ENCODE measurements at places on chromosomes 5 and 9.
A peak's percentile ranks its signal among the peaks of the same experiment; 100 is the strongest.

GRCh38 chr5:5738797-5739489 lies 316.5 kb downstream of the ICE1 start:
- no peak for DNase-seq

- DNase-seq: no peak
Observed at GRCh38 chr5:179749857-179750508, 17.4 kb downstream of the MAML1 start.

DNA sequence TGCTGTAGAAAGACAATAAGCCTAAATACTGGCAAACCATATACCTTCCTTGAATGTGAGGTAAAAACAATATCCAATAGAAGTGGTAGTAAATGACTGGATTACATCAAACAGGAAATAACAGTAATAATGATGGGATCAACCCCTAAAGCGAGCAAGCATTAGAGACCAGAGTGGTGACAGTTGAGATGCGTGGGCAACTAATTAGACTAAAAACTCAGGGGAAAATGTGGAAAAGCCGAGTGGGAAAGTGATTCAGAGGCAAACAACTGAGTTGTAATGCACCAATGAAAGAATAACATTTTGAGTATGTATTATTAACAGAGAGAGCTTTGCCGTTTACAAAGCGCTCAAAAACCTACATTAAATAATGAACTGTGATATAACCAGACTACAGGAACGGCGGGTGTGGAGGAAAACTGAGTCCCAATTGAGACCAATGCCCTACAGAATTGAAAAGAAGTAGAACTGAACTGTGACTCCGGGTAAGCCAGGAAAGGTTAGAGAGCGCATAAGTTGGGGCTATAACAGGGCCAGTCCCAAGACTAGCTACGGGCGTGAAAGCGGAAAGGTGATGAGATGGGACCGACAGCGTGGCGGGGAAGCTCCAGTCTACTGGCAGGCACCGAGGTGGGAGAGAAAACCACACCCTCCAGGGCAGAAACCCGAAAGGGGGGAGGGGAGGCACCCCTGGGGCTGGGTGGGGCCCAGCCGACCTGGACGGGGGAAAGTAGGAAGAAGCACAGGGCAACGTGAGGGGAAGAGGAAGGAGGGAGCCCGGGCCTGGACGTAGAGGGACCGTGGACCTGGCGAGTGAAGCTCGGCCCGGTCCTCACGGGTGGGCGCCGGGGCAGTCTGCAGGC lies 592 bp downstream of the UBAP2 start:
- DNase-seq: peak; percentile 9

DNA sequence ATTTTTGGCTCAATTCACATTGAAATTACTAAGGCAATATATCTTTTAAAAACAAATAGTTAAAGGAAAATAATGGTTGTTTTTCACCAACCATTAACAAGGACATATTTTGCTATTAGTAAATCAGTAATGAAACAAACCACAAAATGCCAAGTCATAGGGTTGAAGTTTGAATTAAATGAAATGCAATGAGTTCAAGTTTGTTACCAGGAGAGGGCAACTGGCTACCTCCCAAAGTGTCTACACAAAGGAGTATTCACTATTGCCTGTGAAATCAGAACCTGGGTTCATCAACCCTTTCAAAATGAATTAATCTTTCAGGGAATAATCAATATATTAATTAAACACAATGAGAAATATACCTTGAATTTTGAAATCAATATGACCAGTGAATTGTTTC lies 138.4 kb upstream of the DMRTA1 start:
- peak; percentile 37 for DNase-seq

DNA sequence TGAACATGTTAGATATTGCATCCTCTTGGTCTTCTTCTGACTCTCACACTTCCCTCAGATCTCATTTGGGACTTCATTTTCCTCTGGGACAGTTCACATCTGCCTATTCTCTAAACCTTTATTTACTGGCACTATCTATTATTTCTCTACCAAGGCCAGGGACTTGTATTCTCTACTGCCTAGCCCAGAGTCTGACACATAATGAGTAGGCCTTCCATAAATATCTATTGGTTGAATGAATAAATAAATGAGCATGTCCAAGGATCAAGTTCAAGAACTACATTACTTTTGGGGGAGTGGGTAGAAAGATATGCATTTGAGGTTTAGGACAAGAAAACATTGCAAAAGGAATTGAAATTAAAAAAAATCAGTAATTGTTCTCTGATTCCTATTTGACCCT lies 250.3 kb downstream of the TRIM32 start:
- DNase-seq: no peak

- no peak for DNase-seq
Observed at GRCh38 chr9:69283003-69283402, 42.0 kb upstream of the ENTREP1 start.

DNA sequence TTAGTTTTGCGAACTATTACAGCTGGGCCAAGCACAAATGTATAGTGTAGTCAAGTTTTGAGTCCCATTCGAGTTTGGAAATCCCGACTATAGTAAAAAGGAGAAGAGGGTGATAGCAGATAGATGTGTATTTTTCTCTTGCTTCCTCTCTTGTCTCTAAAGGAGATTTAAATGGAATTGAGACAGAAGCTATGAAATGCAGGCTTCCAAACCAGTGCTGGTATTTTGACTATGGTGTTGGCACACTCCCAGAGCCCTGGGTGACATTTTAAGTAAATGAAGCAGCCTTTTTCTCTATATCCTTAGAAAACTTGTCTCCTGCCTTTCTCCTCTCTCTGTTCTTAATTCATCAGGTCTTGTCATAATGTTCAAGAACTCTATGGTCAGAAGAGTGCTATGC lies 17.7 kb upstream of the AUH start:
- no peak for DNase-seq

- peak; percentile 20 for DNase-seq
Observed at GRCh38 chr5:137651022-137651421, 84.9 kb downstream of the KLHL3 start.

GRCh38 chr5:108739376-108739775 lies 8.3 kb upstream of the FER start:
- no peak for DNase-seq

DNA sequence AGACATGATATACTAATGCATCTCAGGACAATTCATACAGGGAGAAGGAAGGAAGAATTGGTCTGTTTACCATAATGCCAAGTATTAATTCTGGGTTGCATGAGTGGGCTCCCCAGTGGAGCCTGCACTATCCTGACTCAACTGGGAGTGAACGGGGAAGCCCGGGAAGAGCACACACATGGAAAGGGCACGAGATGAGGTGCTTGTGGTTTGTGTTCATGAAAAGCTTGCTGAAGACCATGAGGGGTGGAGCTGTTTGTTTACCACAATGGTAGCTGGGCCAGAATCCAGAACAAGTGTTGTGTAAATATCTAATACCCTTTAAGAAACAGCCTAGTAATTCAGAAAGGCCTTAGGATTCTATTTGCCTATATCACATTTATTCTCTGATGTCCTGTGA lies 44.6 kb downstream of the POC5 start:
- peak; percentile 68 for DNase-seq

- no peak for DNase-seq
Observed at GRCh38 chr5:172586125-172587060, 54.7 kb upstream of the NEURL1B start.

- DNase-seq: no peak
Observed at GRCh38 chr5:107293541-107294210, 377.1 kb downstream of the EFNA5 start.

DNA sequence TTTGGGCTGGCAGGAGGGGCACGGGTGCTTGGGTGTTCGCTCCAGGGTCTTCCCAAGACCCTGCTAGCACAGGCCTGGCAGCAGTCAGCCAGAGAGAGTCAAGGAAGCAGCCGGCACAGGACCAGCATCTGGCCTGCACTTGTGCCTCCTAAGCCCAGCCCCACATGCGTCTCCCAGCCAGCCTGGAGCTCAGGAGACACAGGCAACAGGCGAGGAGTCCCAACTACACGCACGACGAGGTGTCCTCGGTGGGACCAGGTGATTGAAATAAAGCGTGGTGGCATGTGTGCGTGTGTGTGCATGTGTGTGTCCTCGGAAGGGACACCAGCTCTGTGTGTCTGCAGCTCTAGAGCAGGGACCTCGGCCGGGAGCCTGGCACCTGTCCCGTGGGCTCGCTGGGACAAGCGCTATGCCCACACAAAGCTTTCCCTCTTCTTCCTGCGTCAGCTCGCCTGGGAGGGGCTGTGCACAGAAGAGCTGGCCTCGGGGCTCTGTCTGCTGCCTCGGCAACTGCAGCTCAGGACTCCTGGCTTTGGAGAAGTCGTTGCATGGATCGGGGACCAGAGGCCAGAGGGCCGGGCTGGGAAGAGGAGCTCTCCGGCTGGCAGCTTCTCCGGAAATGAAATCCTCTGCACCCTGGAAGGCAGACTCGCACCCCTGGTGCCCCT lies 14.7 kb upstream of the SLC9A3 start:
- no peak for DNase-seq

GRCh38 chr5:146016764-146017484 lies 80.5 kb downstream of the SH3RF2 start:
- no peak for DNase-seq

- DNase-seq: no peak
Observed at GRCh38 chr9:75186767-75187380, 98.6 kb downstream of the OSTF1 start.

- peak; percentile 67 for DNase-seq
Observed at GRCh38 chr5:149549461-149550267, 1.6 kb downstream of the CSNK1A1 start.

GRCh38 chr5:99706160-99706559 lies 777.4 kb upstream of the CHD1 start:
- no peak for DNase-seq

DNA sequence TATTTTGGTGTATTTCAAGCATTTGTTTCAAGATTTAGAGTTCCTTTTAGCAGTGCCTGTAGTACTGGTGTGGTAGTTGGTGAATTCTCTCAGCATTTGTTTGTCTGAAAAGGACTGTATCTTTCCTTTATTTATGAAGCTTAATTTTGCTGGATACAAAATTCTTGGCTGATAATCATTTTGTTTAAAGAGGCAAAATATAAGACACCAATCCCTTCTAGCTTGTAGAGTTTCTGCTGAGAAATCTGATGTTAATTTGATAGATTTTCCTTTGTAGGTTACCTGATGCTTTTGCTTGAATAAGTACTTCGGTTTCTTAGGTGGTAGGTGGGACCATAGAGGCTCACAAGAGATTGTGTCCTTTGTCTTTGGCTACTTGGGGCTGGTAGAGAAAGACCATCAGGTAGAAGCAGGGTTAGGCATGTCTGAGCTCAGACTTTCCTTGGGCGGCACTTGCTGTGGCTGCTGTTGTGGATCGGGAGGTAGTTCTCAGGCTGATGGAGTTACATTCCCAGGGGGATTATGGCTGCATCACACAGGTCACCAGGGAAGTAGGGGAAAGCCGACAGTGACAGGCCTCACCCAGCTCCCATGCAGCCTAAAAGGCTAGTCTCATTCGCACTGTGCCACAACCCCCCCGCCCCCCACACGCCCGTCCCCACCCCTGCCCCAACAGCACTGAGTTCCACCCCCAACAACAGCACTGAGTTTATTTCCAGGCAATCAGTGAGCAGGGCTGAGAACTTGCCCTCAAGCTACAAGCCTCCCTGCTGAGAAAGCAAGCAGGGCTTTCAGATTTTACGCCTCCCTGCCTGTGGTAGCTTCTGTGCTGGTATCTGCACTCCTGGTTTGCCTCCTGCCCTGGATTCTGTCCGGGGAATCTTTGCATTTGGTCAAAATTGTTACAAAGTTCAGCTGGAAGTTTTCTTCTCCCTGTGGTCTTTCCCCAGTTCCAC lies 127.1 kb upstream of the GLRA1 start:
- no peak for DNase-seq

DNA sequence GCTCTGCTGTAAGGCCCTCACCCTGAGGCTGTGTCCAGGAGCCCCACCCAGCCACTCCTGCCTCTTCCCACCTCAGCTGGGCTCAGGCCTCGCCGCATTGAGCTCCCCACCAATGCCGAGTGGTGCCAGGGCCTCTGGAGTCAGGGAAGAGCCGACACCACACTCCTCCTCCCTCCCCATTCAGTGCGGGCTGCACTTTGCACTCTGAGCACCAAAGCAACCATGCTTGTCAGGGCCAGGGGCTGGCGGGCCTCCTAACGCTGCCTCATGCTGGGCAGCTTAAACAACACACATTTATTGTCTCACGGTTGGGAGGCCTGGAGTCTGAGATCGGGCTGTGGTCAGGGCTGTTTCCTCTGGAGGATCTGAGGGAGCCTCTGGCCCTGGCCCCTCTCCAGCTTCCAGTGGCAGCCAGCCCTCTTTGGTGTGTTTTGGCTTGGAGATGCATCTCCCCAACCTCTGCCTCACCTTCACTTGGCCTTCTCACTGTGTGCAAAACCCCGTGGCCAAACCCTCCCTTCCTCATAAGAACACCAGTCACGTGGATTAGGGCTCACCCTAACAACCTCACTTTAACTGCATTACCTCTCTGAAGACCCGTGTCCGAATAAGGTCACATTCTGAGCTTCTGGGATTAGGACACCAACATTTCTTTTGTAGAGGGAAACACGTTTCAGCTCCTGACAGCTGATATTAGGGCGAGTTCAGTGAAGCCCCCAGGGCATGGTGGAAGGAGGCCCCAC lies 157.8 kb downstream of the MED10 start:
- no peak for DNase-seq

DNA sequence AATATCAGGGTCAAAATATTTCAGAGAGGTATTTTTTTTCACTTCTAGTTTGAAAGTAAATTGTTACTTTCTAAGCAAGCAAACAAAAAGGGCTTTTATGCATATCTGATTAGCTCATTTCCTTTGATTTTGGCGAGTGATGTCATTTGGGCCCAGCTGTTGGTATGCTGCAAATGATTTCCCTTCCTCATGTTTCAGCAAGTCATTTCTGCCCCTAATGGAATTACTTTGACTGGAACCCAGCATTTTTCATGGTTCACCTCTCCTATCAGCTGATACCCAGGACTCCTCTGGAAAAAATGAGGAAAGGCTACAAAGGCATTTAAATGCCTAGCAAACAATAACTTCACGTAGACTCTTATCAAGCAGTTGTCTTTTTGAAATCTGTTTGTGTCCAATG lies 500.6 kb downstream of the EBF1 start:
- peak; percentile 59 for DNase-seq

- no peak for DNase-seq
Observed at GRCh38 chr5:11293523-11293922, 532.5 kb upstream of the DAP start.

GRCh38 chr5:60852317-60852716 lies 8.2 kb upstream of the ELOVL7 start:
- no peak for DNase-seq

DNA sequence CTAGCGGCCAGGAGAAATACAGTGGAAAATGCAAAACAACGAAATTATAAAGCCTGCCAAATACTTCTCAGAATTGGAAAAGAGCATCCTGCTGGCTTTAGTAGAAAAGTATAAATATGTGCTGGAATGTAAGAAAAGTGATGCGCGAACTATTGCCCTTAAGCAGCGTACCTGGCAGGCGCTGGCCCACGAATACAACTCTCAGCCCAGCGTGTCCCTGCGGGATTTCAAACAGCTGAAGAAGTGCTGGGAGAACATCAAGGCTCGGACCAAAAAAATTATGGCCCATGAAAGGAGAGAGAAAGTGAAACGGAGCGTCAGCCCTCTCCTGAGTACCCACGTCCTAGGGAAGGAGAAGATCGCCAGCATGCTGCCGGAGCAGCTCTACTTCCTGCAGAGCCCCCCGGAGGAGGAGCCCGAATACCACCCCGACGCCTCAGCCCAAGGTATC lies 15.0 kb downstream of the MSANTD3 start:
- no peak for DNase-seq

- DNase-seq: no peak
Observed at GRCh38 chr5:54220230-54221040, 89.9 kb downstream of the ARL15 start.

Measured in LHCN-M2 (cell line).